ENCODE measurements at places on chromosomes 16 and 17.

- no peak for DNase-seq
These were observed 203.4 kb upstream of the FOXF1 start for GRCh38 chr16:86306811-86307513.

DNA sequence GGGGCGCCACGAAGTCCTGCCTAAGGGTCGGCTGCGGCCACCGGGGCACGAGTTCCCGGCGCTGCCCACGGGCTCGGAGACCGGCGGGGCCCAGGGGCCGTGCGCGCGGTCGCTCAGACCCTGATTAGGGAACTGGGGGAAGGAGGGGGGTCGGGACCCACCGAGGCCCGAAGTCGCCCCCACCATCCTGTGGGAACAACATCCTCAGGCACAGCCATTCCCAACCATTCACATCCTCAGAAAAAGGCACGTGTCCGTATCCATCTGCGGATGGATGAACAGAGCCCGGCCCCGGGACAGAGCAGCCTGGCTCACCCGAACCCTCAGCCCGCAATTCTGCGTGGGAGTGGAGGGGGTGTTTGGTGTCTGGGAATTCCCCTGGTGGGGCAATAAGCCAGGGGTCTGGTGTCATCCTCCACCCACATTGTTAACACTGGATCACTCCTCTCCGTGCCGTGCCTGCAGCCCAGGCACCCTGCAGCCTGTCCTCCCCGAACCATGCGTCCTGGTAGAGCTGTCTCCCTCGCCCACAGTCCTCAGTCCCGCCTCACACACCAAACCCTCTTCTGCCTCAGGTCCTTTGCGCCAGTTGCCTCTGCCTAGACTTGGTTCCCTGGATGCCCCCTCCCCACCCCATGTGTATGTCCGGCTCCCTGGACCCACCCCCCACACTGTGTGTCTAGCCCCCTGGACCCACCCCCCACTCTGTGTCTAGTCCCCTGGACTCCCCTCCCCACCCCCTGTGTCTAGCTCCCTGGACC, 789 bp upstream of the CCDC57 start:
- no peak for DNase-seq

DNA sequence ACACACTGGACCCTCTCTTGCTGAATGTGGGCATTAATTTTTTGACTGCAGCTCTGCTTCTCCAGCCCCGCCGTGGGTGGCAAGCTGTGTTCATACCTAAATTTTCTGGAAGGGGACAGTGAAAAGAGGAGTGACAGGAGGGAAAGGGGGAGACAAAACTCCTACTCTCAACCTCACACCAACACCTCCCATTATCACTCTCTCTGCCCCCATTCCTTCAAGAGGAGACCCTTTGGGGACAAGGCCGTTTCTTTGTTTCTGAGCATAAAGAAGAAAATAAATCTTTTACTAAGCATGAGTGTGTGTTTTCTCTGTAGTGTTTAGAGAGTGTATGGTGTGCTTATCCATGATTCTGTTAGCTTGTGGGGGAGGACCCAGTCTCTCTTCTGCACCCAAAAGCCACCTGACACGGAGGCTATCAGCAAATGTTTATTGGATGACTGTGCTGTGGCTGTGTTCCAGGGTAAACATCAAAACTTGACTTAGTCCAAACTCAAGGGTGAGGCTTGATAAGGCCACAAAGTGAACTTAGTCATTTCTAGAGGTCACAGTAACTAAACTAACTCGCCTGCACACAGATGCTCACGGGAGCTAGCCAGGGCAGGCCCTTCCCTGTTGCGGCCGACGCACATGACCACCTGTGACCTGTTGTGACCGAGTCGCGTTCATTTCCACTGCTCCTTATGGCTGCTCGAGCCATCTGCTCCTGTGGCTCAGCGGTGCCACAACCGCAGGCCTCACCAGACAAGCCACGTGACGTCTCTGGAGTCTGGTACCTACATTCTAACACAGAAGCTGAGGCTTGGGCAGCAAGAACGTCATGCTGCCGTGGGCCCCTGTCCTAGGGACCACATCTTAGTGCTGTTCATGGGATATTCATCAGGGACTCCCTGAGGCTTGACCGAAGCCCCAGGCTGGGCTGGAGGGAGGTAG, 9.8 kb upstream of the MED11 start:
- DNase-seq: no peak

- no peak for DNase-seq
These were observed 26.9 kb upstream of the PHAF1 start for GRCh38 chr16:67082891-67083290.
